ENCODE measurements at places on chromosomes 3 and 15. TPM values are rescaled to one million over a fixed set of nuclear protein-coding genes. Genes with fewer than 3 reads are reported as not detected.

Gene RHCG
- not detected for total RNA-seq

Gene SLC24A5
- total RNA-seq: not detected

Gene VWA5B2
- not detected for total RNA-seq

Gene TGM5
- total RNA-seq: 0.91 TPM

Gene C2CD4A
- total RNA-seq: not detected

Gene TAMM41
- 19.5 TPM for total RNA-seq

Gene CCR8
- 47.6 TPM for total RNA-seq

Gene SYNPR
- total RNA-seq: not detected

Gene TRH
- not detected for total RNA-seq

Gene TMEM207
- not detected for total RNA-seq

Gene MSL2
- 64.3 TPM for total RNA-seq

Gene RGMA
- total RNA-seq: not detected

Gene C3orf20
- not detected for total RNA-seq

Gene CX3CR1
- total RNA-seq: 0.41 TPM

Gene SHC4
- total RNA-seq: 3.0 TPM

Gene FRMD5
- total RNA-seq: 0.12 TPM

Gene GMPPB
- total RNA-seq: 46.6 TPM

Gene LXN
- total RNA-seq: 6.7 TPM

Gene SPTSSB
- total RNA-seq: not detected

Gene MUC13
- total RNA-seq: not detected

Gene PLAAT1
- not detected for total RNA-seq

Gene WNT7A
- not detected for total RNA-seq

Gene GPR160
- 6.4 TPM for total RNA-seq

Gene CACNA1D
- 0.41 TPM for total RNA-seq

Gene KLHL6
- total RNA-seq: 31.5 TPM

Gene PEX5L
- 0.56 TPM for total RNA-seq

Gene NUTM1
- not detected for total RNA-seq

Gene RTP3
- not detected for total RNA-seq

Gene ZMYND10
- 2.4 TPM for total RNA-seq

Gene ZNF620
- 5.7 TPM for total RNA-seq

Gene CLRN1
- not detected for total RNA-seq

Gene CAMKV
- total RNA-seq: not detected

Gene GUCA1C
- not detected for total RNA-seq

Gene PP2D1
- not detected for total RNA-seq

Gene SLC25A36
- total RNA-seq: 50.4 TPM

Gene GRK7
- total RNA-seq: not detected

Gene FAM107A
- total RNA-seq: not detected

Gene MYLK
- 0.96 TPM for total RNA-seq

Gene RMDN3
- 33.1 TPM for total RNA-seq

Gene SUSD5
- not detected for total RNA-seq

Gene IMPG2
- total RNA-seq: 0.29 TPM

All from activated CD8-positive, alpha-beta memory T cell treated with anti-CD3 and anti-CD28 coated beads, Interleukin-2, amount 10 ng/mL, durations not matched to agents 7 days and 5 days (primary cell).